Fibroblast of lung (primary cell): ENCODE measurements at places on chromosomes 7 and 10.

GRCh38 chr10:124245806-124246440, 152.5 kb upstream of the CHST15 start:
- H3K27ac ChIP-seq, result no peak overlapping the region
- no peaks in the 10 kb centered on the region for H3K4me1 ChIP-seq
- no peak overlapping the region for H3K4me3 ChIP-seq
- H3K36me3 ChIP-seq, result no peaks in the 10 kb centered on the region
- DNase-seq, result no peak
- no peaks in the 10 kb centered on the region for H3K27me3 ChIP-seq

DNA sequence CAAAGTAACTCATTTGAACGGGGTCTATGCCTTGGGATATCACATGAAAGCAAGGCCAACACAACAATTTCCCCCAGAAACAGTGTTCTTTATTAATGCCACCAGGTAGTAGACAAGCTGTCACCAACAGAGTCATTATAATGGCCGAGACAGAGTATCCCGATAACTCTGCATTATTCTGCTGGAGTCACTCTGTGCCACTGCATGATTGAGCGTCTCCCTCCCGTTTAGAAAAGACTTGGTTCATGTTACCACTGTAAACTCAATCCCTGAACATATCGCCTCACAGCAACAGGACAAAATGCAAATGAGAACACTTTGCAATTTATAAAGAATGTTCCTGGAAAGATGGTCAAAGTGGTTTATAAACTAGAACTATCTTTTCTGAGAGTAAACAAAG, 932.5 kb downstream of the GATA3 start:
- H3K36me3 ChIP-seq, result no peaks in the 10 kb centered on the region
- H3K27me3 ChIP-seq, result no peaks in the 10 kb centered on the region
- no peak overlapping the region for H3K27ac ChIP-seq
- no peak overlapping the region for H3K4me3 ChIP-seq
- no peaks in the 10 kb centered on the region for H3K4me1 ChIP-seq

DNA sequence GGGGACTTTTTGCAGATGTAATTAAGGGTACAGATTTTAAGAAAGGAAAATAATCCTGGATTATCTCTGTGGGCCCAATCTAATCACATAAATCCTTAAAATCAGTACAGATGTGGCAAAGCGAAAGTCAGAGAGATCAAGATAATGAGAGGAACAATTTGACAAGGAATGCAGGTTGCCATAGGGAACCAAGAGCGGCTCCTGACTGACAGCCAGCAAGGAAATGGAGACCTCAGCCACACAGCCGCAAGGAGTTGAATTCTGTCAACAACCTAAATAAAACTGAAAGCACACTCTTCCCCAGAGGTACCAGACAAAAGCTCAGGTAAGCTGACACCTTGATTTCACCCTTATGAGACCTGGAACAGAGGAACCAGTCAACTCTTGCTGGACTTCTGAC, 3.4 kb upstream of the PNPLA8 start:
- no peaks in the 10 kb centered on the region for H3K36me3 ChIP-seq
- no peaks in the 10 kb centered on the region for H3K27me3 ChIP-seq
- no peak for DNase-seq

GRCh38 chr7:38465956-38466355, 165.2 kb downstream of the AMPH start:
- H3K27ac ChIP-seq, result no peak overlapping the region
- DNase-seq, result peak; percentile 28

DNA sequence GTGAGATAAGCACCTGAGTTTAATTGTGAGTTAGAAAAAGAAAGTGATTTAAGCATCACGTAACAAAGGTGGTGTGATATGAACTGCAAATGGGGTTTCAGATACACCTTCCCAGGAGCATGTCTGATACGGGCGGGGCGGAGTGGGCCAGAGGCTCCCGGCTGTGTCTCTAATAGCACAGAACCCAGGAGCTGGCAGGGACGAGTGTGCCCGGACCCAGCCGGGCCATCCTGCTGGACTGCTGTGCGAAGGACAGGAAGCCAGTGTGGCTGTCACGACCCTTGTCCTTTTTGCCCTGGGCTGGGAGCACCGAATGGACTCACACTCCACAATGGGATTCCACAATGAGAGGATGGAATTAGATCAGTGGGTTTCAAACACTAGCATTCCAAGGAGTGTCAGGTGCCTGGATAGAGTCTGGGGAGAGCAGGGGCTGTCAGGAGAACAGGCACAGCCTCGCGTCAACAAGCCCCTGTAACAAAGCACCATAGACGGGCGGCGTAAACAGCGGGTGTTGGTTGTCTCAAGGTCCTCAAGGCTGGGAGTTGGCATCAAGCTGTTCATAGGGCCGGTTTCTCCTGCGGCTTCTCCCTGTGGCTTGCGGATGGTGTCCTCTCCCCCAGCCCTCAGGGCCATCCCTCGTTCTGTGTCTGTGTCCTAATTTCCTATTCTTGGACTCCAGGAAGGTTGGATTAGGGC, 242.6 kb upstream of the PITRM1 start:
- H3K4me1 ChIP-seq, result no peaks in the 10 kb centered on the region
- H3K27me3 ChIP-seq, result no peaks in the 10 kb centered on the region
- H3K27ac ChIP-seq, result no peak overlapping the region
- H3K4me3 ChIP-seq, result no peak overlapping the region
- no peak for DNase-seq

GRCh38 chr7:73570977-73571376, 7.4 kb downstream of the TBL2 start:
- H3K36me3 ChIP-seq, result peaks cover 30% of the 10 kb centered on the region
- DNase-seq, result no peak

DNA sequence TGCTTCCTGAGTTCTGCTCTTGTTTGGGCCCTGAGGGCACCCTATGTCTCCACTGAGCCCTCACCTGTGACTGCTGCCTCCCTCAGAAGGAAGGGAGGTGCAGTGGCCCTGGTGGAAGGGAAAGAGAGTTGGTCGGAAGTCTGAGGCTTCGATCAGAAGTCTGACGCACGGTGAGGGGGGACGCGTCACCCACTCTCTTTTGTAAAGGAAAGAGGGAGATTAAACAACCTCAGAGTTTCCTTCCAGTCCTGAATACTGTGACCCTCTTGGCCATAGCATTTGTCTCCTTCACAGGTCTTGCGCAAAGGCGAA, 31.4 kb upstream of the TRIM8 start:
- H3K36me3 ChIP-seq, result peaks cover 7% of the 10 kb centered on the region
- no peaks in the 10 kb centered on the region for H3K27me3 ChIP-seq
- H3K4me3 ChIP-seq, result no peak overlapping the region
- H3K27ac ChIP-seq, result no peak overlapping the region
- DNase-seq, result no peak
- peaks cover 20% of the 10 kb centered on the region for H3K4me1 ChIP-seq

DNA sequence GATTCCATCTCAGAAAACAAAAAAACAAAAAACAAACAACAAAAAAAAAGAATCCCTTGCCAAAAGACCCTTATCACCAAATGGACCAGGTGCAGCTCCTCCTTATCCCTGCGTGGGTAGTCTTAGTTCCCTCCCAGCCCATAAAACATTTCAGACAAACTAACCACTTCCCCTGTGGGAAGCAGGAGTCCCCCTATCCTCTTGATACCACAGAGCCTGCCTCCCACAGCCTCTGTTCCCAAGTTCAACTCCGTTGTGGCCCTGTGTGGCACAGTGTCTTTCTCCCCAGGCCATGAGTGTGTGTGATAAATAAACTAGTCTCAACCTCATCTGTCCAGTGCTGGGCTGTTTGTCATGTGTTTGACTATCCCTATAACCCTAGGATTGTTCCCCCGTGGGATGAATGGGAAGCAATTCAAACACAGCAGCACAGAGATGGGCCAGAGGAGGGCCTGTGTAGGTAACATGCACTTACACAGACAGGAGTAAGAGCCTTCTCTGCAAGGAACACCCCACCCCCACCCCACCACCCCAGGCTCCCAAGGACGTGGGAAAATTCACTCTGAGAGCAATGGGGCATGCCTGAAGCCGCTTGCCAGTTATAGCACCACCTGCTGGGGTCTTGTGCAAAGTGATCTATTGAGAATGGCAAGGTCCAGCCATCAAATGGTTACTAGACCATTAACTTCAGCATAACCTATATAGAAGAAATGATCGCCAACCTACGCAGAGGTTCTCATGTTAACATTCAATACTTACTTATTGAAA, 147.1 kb upstream of the GHITM start:
- H3K4me3 ChIP-seq, result no peak overlapping the region
- H3K4me1 ChIP-seq, result no peaks in the 10 kb centered on the region
- DNase-seq, result peak; percentile 2
- no peaks in the 10 kb centered on the region for H3K36me3 ChIP-seq
- H3K27ac ChIP-seq, result no peak overlapping the region
- no peaks in the 10 kb centered on the region for H3K27me3 ChIP-seq

GRCh38 chr10:78875932-78876331, 192.8 kb upstream of the ZMIZ1 start:
- H3K36me3 ChIP-seq, result no peaks in the 10 kb centered on the region
- H3K4me3 ChIP-seq, result no peak overlapping the region
- H3K27me3 ChIP-seq, result peaks cover 7% of the 10 kb centered on the region
- H3K4me1 ChIP-seq, result no peaks in the 10 kb centered on the region

- no peak overlapping the region for H3K27ac ChIP-seq
- H3K4me3 ChIP-seq, result no peak overlapping the region
- no peak for DNase-seq
- no peaks in the 10 kb centered on the region for H3K36me3 ChIP-seq
These were observed 27.9 kb downstream of the LRRC20 start for GRCh38 chr10:70354556-70354955.

GRCh38 chr10:26869528-26869927, 8.8 kb upstream of the ABI1 start:
- no peak overlapping the region for H3K4me3 ChIP-seq
- no peak for DNase-seq
- H3K36me3 ChIP-seq, result no peaks in the 10 kb centered on the region

- H3K27me3 ChIP-seq, result no peaks in the 10 kb centered on the region
- no peak for DNase-seq
- H3K27ac ChIP-seq, result no peak overlapping the region
- no peak overlapping the region for H3K4me3 ChIP-seq
- no peaks in the 10 kb centered on the region for H3K4me1 ChIP-seq
These were observed 33.8 kb downstream of the JAKMIP3 start for GRCh38 chr10:132099389-132100090.

GRCh38 chr7:137820677-137821420, 25.9 kb downstream of the DGKI start:
- no peaks in the 10 kb centered on the region for H3K27me3 ChIP-seq
- DNase-seq, result peak; percentile 91
- no peak overlapping the region for H3K27ac ChIP-seq
- H3K4me1 ChIP-seq, result peaks cover 11% of the 10 kb centered on the region

- no peak overlapping the region for H3K4me3 ChIP-seq
- no peak overlapping the region for H3K27ac ChIP-seq
- no peak for DNase-seq
- no peaks in the 10 kb centered on the region for H3K27me3 ChIP-seq
These were observed 1.9 kb upstream of the CUL1 start for GRCh38 chr7:148696787-148697186.

DNA sequence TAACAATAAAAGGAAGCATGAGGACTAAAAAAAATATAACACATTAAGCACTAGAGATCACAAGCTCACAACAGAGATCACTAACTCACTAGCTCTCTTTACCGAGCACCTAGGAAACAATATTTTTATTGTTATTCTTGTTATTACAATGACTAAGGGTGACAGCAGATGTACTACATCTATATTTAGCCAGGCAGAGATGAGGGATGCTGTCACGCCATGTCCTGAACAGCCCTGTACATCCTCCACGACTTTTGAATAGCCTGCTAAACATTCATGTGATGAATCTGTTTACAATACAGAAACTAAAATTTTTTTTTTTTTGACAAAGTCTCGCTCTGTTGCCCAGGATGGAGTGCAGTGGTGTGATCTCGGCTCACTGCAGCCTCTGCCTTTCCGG, 22.7 kb downstream of the FAM133B start:
- no peaks in the 10 kb centered on the region for H3K27me3 ChIP-seq
- H3K4me3 ChIP-seq, result no peak overlapping the region
- H3K36me3 ChIP-seq, result peaks cover 6% of the 10 kb centered on the region
- no peak overlapping the region for H3K27ac ChIP-seq
- H3K4me1 ChIP-seq, result no peaks in the 10 kb centered on the region
- peak; percentile 33 for DNase-seq
